Stimulated activated CD4-positive, alpha-beta T cell treated with anti-CD3 and anti-CD28 coated beads, Interleukin-1b, Interleukin-23, amount 100 ng/mL, for 1 hour (primary cell): ENCODE measurements at places on chromosomes 13 and 19.
A peak's percentile ranks its signal among the peaks of the same experiment; 100 is the strongest.

- no peak for DNase-seq
Measured at GRCh38 chr13:94542917-94543316, 53.0 kb downstream of the TGDS start.

GRCh38 chr19:13225085-13225484 lies 74.9 kb downstream of the IER2 start:
- DNase-seq = no peak

- DNase-seq = no peak
Measured at GRCh38 chr13:85970727-85971126, 171.5 kb upstream of the SLITRK6 start.

DNA sequence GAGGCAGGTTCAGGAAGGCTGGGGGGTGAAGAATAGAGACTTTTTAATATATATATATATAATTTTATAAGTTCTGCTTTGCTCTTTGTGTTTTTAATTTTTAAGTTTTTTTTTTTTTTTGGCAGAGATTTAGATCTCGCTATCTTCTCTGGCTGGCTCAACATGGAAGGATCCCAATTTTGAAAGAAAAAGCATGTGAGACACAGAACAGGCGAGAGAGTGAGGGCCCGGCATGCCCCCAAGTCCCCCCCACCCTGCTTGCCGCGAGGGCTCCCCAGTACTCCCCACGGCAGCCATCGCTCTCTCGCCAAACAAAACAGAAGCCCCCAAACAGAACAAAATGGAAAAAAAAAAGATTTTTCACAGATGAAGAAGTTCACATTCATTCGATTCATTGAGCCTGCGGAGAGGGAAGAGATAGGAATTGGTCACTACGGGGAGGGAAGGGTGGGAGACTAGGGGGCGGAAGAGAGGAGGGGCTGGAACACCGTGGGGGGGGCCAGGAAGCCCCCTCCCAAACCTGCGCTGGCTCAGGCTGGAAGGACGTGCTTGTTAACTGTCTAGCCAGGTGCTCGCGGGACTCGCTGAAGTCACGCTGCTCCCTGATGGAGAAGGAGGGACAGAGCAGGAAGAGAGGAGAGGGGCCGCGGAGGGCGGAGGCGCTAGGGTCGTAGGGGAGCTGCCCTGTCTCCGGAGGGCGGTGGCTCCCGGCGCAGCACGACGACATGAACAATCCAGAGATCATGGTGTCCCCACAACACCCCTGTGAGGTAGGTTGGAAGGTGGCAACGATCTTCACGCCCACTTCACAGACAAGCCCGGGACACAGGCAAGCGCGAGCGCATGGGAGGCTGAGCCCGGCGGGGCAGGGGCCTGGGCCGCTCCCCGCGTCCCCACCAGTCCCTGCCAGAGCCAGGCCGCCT lies 10.6 kb downstream of the KHSRP start:
- DNase-seq = no peak

DNA sequence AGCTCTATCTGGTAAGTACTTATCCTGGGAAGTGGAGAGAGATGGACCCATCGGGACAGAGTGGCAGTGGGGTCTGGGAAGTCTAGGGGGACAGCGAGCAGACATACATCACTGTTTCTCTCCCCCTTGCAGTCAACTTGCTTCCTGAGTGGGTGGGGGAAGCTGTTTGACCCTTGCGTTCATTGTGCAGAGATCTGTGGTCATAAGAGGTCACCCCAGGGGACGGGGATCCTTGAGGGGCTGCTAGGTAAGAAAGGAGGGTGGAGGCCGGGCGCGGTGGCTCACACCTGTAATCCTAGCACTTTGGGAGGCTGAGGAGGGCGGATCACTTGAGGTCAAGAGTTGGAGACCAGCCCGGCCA lies 474 bp downstream of the ARHGEF18 start:
- DNase-seq = no peak

GRCh38 chr19:41753936-41754529 lies 1.3 kb upstream of the CEACAM6 start:
- DNase-seq = peak; percentile 39

GRCh38 chr13:45748941-45749759 lies 47.0 kb downstream of the CBY2 start:
- DNase-seq = no peak

GRCh38 chr13:54185785-54186184 lies 1157.2 kb downstream of the OLFM4 start:
- DNase-seq = no peak

GRCh38 chr13:48813518-48813917 lies 159.8 kb downstream of the CYSLTR2 start:
- DNase-seq = no peak

DNA sequence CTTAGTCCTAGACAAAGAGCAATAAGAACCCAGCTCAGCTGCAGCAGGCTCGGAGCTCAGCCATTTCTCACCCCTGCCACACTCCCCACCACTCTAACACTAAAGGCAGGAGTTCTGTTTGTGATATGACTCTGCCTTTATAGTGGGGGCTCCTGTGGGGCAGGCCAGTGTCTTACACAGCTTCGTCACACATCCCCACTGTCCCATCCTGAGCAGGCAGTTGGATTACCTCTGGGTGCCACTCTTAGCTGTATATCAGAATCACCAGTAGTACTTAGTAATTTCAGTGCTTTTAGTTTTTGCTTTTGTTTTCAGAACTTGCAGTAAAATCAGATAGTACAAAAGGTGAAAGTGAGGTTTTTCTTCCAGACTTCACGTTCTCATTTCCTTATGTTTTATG lies 16.8 kb downstream of the SAMD4B start:
- DNase-seq = no peak

DNA sequence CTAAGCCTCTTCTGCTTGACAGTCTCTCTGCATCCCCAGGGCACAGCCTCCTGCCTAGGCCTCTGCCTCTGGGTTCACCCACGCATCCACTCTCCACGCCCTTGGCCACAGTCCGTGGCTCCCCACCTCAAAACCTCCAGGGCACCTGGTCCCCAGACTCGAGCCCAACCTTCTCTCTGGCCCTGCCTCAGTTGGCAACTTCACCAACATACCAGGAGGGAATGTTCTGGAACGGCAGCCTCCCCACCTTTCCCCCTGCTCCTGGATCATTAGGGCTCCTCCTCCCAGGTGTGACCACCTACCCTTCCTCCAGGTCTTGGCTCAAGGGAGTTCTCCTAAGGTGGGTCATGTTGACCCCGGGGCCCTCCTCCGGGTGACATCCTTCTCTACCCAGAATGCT lies 69.1 kb downstream of the SOX1 start:
- DNase-seq = no peak

- no peak for DNase-seq
Measured at GRCh38 chr13:34634448-34634847, 307.6 kb upstream of the NBEA start.

GRCh38 chr13:77975358-77976042 lies 56.9 kb upstream of the EDNRB start:
- no peak for DNase-seq
